RCC 7860 (cell line): ENCODE measurements at places on chromosomes 13 and 19.

DNA sequence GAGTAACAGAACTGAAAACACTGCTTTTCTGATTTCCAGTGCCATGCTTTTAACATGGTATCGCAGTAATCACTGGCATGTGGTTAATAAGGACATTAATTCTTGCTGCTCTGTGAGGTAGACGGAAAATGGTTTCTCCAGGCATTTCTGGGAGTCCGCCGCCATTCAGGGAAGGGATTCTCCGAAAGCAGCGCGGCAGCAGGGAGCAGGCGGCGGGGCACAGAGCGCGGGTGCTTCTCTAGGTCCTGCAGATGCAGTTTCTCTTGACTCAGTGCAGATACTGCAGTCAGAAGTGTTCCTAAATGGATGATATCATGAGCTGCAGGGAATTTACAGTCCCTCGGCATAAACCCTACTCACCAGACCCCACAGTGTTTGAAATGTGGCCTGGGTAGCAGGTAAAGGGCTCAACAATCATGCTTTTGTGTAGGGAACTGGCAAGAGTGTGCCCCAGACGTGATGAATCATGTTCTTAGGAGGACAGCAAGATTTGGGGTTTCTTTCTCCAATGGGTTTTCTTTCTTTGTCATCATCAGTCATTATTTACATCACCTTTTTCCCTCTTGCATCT is 338.6 kb upstream of the ARGLU1 start:
- DNase-seq = no peak

DNA sequence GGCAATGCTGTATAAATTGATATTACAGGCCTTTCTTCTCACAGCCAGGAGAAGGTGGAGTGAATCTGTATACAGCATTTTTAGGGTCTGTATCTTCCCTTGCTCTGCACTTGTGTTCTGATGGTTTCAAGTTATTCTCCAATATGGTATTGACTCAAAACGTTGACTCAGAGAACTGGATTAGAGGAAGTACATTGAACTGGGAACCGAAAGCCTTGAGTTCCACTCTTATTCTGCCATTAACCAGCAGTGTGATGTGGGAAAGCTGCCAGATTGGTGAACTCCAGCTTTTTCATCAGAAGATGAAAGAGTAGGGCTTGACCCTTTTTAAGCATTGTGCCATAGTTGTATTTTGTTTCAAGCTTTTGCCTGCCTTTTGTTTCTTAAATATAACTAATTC is 167.7 kb downstream of the SPRY2 start:
- DNase-seq = no peak

GRCh38 chr13:103276775-103277498 is 210.7 kb upstream of the SLC10A2 start:
- DNase-seq = no peak

- peak; percentile 49 for DNase-seq
These were observed 4.6 kb upstream of the SSBP4 start for GRCh38 chr19:18414504-18415177.
